CD4-positive, alpha-beta T cell treated with Interleukin-10 for 1 hour (primary cell): ENCODE measurements at places on chromosomes 16 and 17.
A peak's percentile ranks its signal among the peaks of the same experiment; 100 is the strongest.

- DNase-seq: no peak
These were observed 8.8 kb downstream of the SCIMP start for GRCh38 chr17:5225668-5226457.

- no peak for DNase-seq
These were observed 19.3 kb downstream of the TRPV2 start for GRCh38 chr17:16434662-16435061.

- peak; percentile 3 for DNase-seq
These were observed 122.4 kb upstream of the NUDT7 start for GRCh38 chr16:77599793-77600415.

- peak; percentile 49 for DNase-seq
These were observed 96.2 kb downstream of the PGS1 start for GRCh38 chr17:78474614-78475146.

DNA sequence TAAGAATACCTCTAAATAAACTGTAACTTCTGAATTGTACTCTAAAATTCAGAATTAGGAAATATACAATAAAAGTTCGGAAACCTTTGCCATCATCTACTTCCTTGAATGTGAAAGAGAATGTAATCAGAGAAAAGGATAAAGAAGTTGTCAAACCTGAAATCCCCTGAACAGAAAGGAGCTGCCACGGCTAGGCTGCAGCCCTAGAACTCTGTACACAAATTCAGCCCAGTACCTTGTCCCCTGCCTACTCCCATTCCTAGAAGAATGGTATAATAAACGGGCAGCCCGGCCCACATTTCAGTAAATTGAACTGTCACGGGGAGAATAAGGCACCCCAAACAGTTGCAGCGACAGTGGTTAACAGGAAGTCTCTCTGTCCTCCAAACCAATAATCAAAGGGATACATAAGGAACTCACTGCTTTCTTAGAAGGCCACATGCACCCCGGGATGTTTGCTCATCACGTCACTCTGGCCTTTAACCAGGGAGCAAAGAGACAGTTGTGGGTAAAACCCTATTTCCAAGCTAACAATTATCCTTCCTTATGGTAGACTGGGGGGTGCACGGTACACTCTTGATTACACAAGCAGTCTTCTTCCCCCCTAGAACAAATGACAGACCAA lies 24.3 kb upstream of the RFFL start:
- DNase-seq: peak; percentile 54

GRCh38 chr17:67718325-67718941 lies 697 bp downstream of the NOL11 start:
- DNase-seq: peak; percentile 58

- DNase-seq: no peak
These were observed 30.7 kb downstream of the DNAH2 start for GRCh38 chr17:7748076-7748775.

- DNase-seq: no peak
These were observed 3.2 kb upstream of the HOXB9 start for GRCh38 chr17:48629411-48629759.

DNA sequence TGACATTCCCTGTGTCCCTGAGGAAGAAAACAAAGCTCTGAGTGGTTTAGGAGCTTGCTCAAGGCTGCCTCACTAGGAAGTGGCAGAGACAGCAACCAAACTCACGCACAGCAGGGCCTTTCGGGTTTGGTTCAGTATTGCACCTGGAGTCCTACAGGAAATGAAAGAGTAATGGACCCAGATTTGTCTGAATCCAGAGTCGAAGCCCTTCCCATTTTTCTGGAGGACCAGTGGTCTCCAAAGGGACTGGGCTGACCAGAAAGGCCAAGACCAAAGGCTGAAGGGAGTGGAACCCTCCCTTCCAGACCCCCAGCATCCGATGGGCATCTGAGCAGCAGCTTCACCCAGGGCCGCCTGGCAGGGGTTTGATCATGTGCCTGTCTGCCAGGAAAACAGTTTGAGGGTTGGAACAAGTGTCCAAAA lies 85.5 kb upstream of the RPL38 start:
- DNase-seq: no peak

GRCh38 chr16:657487-657886 lies 8.3 kb downstream of the WDR90 start:
- DNase-seq: no peak

DNA sequence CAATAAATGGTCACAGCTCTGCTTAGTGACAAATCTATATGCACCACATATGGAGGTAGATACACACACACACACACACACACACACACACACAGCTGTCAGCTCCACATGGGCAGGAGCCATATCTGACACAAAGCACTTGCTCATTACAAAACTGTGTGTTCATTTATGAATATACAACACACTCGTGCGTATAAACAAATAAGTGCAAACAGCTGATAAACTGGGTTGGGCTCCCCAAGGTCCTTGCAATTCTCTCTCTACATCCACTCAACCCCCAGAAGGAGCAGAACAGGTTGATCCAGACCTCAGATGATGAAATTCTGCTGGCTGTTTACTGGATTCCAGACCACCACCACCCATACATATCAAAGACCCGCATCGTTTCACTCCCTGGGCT lies 140.7 kb downstream of the XYLT1 start:
- no peak for DNase-seq

GRCh38 chr17:77425791-77426641 lies 285.2 kb downstream of the SEC14L1 start:
- no peak for DNase-seq

DNA sequence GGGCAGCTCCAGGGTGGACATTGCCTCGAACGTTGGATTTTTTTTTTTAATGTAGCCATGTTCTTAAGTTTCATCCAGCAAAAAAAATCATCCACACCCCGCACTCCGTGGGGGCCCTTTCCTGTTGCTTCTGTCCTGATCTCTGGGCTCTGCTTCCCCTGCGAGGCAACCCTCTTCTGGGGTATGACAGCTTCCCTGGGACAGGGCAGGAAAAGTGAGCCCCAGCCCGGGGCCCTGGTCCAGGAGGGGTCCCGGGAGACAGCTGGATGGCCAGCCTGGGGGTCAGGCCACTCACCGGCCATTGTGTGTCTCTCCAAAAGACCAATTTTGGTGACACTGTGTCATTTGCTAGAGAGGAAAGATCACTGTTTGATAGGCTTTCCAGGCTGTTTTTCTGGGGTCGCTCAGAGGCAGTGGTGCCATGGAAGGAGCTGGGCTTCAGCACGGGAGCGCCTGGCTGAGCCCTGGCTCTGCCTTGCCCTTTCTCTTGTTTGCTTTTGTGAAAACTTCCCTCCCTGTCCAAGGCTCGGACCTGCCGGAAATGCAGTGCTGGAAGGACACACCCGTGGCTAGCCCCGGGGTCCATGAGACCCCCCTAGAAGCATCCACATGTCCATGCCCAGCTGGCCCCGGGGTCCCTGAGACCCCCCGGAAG lies 41.0 kb upstream of the CHMP6 start:
- DNase-seq: no peak

- no peak for DNase-seq
These were observed 54.3 kb upstream of the CDC42EP4 start for GRCh38 chr17:73365906-73366623.

GRCh38 chr17:72219824-72220493 lies 99.1 kb downstream of the SOX9 start:
- no peak for DNase-seq

- no peak for DNase-seq
These were observed 162.5 kb downstream of the WSCD1 start for GRCh38 chr17:6232732-6233101.

GRCh38 chr17:76740329-76741118 lies 2.6 kb downstream of the MFSD11 start:
- no peak for DNase-seq

DNA sequence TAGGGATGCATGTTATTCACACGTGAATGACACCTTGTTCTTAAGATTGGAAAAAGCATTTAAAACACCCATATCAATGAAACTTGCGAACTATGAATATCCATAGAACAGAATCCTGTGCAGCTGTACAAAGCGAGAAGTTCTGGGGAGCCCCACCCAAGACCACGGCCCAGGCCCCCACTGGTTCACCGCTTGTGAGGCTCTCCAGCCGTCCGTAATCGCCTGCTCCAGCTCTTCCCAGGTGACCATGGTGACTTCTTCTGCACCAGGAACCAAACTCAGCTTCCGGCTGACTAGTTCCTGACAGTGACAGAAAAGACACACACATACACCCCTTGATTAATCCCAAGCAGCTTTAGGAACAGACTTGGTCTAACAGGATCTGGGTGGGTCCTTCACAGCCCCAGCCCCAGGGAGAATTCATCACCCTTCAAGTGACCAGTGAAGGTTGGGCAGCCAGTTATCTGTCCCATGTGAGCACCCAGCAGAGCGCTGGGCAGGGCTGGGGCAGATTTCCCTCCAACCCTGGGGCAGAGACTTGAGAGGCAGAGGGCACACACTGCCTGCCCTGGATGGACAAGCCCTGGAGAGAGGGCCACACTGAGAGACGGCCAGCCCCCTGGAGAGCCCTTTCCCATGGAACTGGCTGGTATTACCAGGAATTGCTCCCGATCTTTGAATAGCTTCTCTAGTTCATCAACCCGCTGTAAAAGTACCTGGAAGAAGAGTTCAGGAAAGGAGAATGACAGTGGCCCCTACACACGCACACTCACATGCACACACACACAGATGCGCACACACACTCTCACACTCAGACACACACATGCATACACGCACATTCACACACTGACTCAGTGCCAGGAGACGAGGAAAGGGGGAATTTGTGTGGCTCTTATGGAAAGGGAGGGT lies 3.6 kb downstream of the QRICH2 start:
- DNase-seq: no peak

- DNase-seq: peak; percentile 84
These were observed 7.3 kb upstream of the TSPOAP1 start for GRCh38 chr17:58335779-58336455.

- DNase-seq: no peak
These were observed 96.3 kb downstream of the CYLD start for GRCh38 chr16:50838165-50838564.

- no peak for DNase-seq
These were observed 410.0 kb downstream of the RBFOX1 start for GRCh38 chr16:7742626-7743025.

DNA sequence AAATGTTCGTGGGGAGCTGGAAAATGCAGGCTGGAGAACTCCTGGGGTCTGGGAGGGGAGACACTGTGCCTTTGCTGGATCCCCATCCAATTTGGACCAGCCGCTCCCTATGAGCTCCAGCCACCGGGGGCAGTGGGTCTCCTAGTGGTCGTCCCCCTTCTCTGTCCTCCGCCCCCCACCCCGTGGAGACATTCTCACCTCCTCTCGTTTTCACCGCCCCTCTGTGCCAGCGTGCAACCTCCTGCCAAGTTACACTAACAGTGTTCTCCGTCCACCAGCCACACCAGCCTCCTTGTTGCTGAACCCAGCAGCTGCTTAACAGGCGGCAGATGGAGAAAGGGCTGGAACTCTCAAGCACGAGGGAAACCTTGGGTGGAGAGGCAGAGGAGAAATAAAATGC lies 67.4 kb upstream of the SOX9 start:
- DNase-seq: no peak

DNA sequence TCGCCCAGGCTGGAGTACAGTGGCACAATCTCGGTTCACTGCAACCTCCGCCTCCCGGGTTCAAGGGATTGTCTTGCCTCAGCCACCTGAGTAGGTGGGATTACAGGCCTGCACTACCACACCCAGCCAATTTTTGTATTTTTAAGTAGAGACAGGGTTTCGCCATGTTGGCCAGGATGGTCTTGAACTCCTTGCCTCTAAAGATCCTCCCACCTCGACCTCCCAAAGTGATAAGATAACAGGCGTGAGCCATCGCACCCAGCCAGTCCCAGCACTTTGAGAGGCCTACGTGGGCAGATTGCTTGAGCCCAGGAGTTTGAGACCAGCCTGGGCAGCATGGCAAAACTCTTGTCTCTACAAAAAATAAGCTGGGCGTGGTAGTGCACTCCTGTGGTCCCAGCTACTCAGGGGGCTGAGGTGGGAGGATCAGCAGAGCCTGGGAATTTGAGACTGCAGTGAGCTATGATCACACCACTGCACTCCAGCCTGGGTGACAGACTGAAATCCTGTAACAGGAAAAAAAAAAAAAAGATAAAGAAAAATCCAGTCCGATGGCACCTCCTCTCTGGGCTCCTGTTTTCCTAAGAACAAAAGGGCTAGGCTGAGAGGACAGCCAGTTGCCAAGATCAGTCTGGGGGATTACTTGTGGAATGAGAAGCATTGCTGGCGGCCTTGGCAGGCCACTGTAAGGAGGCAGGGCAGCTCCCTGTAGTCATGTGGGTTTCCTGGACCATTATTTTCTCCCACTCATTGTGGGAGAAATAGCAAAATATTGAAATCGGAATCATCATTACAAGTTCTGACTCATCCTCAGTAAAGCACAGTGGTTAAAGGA lies 3.0 kb upstream of the PIPOX start:
- DNase-seq: no peak

DNA sequence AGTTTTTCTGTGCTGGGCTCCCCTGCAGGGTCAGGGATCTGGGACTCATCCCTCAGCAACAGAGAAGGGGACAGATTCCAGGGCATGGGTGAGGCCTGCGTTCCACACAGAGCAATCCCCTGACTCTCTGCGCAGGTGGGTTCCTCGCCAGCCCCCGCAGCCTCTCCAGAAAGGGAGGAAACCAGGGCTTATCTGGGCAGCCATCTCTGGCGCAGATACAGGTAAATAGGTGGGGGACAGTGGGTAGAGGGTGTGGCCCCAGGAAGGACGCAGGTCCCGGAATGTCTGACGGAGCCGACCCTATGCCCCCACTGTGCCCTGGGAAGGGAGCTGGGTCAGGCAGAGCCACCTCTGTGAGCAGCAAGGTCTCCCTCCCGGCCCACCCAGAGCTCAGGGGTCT lies 23.2 kb downstream of the PIEZO1 start:
- DNase-seq: no peak

DNA sequence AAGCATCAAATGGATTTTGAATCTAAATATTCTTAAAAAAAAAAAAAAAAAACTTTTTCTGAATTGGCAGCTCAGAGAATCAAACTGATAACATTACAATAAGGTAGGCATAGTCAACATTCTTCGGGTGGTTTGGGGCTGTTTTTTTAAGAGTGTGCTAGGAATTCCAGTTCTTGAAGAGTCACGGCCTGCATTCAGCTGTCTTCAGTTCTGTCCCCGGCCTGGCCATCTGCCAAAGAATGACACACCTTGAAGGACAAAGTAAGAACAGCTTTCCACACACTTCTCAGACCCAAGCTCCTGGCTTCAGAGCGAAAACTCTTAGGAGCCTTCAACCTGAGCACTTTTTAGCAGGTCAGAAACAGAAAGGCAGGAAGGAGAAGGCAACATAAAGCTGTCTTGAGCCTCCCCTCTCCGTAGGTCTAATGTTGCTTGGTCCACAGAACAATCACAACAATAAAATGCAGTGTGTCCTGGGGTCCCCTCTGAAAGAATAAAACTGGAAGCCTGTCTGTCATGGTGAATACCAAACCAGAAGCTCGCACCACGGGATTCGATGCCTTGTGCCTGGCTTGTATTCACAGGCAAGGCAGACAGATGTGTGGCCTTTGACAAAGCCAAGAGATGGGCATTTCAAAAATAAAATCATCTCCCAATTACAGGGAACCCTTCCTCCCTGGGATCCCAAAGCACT lies 524.4 kb upstream of the ZFHX3 start:
- no peak for DNase-seq

GRCh38 chr16:17235147-17235815 lies 235.5 kb downstream of the XYLT1 start:
- no peak for DNase-seq
